ENCODE measurements at places on chromosomes 11 and 22.

DNA sequence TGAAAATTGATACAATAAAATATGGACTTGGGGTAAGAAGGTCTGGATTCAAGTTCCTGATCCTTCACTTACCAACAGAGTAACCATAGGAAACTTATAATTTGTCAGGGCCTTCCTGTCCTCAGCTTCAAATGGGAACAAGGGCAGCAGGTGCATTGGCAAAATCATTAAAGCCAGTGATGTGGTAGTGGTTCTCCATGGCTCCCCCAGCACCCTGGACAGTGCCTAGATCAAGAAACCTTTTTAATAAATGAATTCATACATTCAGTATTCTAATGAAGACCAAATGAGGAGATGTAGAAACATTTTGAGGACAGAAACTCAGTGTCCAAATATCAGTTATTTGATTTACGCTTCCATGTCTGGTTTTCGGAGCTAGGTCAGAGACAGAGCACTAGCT is 51.1 kb downstream of the SPATA19 start:
- DNase-seq, result no peak

DNA sequence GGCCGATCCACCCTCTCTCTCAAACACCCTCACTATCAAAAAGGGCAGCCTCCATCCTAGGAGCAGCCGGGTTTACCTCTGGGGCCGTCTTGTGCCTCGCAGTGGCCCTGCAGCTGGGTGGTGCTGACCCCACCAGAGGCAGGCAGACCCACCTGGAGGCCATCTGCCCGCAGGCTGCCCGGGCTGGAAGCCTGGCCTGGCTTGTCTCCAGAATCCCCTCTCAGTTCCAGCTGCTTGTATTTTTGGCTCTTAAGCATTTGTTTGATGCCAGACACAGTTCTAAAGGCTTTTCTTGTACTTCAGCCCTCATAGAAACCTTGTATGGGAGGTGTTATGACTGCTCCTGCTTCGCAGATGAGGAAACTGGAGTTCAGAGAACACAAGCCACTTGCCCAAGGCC is 4.2 kb upstream of the NFAM1 start:
- DNase-seq, result no peak

DNA sequence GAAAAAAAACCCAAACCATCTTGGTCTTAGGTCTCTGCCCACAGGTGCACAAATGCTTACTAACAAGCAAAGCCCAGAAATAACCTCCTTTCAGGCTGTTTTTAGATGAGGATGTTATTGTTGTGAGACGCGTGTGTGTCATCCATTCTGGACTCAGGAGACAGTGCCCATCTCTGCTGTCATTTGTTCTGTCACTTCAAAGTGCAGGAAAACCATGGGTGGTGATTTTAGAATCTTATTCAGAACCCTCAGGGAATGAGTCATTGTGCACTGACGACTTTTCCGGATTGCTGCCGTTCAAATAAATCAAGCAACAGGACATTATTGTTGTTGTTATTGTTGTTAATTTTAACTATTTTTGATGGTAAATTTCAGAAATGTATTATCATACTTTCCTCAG is 110.3 kb downstream of the LRRC32 start:
- DNase-seq, result no peak

DNA sequence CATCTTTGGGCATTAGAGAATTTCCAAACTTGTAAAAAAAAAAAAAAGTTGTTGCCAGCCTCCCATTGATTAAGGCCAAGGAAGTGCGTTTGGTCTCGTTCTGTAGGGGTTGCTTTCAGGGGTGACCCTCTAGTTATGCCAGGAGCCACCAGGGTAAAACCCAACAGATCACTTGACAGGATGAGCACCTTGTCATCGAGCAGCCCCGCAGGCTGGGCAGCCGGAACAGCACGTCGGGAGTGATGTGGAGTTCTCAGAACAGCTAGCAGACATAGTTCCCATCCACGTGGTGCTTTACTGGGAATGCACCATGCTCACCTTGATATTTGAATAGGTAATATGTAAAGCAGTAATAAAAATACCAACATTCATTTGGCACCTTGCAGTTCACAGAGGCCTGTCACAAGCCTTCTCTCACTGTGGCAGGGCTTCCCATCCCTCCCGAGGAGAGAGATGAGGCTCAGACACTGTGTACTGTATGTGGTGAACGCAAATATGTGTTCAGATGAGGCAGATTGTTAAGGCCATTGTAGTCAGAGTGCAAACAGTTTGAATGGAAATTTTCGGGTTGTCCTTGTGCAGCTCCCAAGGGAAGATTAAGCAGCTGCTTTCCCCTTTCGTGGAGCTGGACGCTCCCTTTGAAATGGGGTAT is 70.9 kb upstream of the SORL1-AS1 start:
- DNase-seq, result no peak

DNA sequence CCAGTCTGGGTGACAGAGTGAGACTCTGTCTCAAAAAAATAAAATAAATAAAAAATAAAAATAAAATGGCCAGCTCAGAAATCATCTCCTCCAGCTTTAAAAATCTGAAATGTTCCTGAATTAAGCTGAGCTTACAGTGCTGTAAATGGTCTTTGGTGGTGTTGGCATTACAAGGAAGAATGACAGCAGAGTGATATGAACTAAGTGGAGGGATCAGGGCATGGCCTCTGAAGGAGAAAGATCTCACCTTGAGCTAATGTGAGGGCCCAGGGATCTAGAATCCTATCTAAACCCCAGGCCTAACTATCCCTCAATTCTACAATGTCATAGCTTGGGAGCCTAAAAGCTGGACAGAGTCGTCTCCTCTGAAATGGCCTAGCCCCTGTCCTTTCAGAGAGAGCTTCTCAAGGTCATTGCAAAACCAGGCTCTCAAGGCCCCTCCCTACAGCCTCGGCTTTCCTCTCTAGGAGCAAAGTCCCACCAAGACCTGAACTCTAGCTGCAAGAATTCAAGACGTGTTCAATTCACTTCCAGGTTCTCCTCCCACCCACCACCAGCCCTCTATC is 345.4 kb downstream of the BUD13 start:
- no peak for DNase-seq

DNA sequence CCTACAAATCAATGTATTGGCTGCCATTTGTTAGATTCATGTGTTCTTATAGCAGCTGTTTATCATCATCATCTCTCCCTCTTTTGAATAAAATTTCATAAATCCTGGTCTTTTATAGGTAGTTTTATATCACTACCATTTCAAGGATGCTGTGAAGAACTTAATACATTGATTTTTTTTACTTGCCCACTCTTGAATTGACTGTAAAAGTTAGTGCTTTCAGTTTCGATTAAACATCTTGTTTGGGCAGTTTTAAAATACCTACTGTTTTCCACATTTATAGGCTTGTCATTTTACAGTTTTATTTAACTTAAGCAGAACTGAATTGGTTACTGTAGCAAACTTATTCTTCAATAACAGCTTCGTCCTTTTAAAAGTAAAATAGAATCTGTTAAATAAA is 59.5 kb downstream of the TTC17 start:
- no peak for DNase-seq

DNA sequence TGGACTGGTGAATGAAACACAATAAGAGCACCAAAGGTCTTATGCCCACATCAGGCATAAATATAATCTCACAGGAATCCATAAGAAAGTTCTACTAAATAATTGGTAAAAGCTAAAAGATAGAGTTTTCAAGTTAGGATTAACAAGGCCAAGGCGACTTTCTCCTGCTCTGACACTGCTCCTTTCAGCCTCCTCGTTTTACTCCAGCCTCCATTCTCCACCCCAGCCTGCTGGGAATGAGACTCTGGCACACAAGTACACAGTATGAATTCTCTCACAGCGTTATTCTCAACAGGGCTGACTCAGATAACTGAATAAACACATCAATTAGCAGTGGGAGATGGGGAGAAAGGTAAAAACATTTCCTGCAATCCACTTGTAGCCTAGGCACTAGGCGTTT is 94.9 kb downstream of the APOL5 start:
- DNase-seq, result no peak

GRCh38 chr11:1650034-1650917 is 20.7 kb downstream of the KRTAP5-5 start:
- no peak for DNase-seq

All from germinal center (tissue), 1 donor.